ENCODE measurements at places on chromosomes 7 and 10. TPM values are rescaled to one million over a fixed set of nuclear protein-coding genes. Genes with fewer than 3 reads are reported as not detected.

GRCh38 chr7:121395494-121395960 is 581 bp downstream of the FAM3C start:
- DNase-seq = peak; percentile 40

DNA sequence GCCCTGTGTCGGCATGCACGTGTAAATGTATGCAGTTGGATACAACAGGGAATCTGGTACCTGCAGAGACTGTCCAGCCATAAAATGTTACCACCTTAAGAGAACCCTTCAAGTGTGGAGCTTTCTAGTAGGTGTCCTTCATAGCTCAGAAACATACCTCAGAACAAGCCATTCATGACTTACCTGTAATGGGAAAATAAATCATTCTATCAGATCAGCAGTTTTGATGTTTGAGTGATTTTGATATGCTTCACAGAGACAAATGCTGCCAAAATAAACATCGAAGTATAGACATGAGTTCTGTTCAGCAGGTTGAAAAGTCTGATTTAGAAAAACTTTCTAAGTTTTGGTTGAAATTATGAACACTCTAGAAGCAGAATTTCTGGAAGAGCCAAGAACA is 33.5 kb upstream of the UMAD1 start:
- no peak for DNase-seq

DNA sequence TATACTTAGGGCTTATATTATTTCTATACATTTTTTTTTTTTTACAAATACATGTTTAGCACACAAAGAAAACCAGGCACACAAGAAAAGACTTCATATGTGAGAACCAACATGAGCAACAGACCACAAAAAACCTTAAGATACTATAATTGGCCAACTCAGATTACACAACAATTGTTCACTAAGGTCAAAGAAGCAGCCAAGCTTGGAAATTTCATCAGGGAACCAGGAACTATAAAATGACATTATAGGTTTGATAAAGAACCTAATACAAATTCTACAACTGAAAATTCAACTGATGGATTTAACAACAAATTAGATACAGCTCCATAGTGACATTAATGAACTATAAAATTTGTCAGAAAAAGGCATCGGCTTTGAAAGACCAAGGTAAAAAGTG is 4.4 kb upstream of the LUC7L2 start:
- no peak for DNase-seq

GRCh38 chr10:99569961-99570360 is 37.2 kb downstream of the NKX2-3 start:
- no peak for DNase-seq

DNA sequence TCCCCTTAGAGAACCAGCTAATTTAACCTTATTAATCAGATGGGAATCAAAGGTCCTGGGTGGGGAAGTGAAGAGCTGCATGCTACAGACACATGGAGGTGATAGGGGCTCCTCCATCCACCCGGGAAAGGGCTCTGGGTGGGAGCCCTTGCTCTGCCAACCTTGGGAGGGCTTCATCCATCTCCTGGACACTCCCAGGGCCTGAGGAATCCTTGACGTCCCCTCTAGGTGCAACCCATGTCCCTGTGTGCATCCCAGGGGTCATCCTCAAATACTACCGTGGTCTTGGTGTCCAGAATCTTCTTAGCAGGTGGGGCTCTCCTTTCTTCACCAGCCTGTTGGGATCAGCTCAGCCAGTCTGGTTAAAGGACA is 55.4 kb upstream of the IGFBP3 start:
- no peak for DNase-seq

DNA sequence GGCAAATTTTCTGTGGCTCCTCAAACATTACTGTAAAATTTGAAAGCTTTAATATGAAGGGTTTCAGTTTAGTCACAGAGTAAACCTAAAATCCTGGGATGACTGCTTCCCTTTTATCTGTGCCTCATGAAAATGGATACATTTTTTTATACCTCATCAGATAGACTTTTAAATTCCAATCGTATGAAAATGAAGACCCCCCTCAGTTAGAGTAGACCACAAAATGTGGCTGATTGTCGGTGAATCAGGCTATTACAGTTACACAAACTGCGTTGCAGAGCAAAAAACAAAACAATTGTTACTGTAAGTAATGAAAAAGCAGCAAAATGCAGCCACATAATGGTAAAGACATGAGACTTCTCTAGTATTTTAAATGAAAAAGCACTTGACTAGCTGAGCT is 296.2 kb downstream of the CNTNAP2 start:
- no peak for DNase-seq

GRCh38 chr10:13672548-13672947 is 85.8 kb downstream of the PRPF18 start:
- no peak for DNase-seq

GRCh38 chr10:28676326-28676967 is 874 bp upstream of the BAMBI start:
- no peak for DNase-seq

DNA sequence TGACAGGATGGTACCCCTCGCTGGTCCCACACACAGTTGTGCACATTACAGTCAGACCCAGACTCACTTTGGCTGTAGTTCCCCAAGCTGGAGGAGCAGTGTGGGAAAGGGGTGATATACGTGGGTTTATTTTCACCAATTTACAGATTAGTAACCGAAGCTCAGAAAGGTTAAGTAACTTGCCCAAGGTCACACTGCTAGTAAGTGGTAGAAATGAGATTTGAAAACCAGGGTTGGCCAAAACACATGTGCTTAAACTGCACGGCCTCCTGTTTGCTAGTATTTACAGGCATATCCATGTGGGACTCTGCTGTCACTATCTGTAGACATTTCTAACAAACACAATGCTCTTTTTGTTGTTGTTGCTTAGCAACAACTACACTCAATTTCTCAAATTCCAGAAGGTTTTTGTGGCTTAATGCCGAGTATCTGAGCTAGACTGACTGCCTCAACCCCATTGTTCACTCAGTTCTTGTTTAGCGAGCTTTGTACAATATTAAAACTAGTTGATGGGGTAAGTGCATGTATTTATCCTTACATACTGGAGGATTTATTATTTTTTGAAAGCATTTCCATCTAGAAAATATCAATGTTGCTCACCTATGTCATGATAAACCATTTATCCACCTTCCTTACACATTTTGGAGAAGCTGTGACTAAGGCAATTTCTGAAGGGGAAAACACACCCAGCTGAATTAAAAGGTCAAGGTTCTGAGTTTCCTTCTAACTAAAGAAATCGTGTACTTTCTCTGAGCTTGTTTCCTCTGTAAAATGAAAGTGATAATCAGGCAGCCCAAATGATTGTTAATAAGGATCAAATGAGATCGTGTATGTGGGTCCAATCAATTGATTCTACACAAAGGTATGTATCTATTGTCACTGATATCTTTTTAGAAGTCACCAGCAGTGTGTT is 5.3 kb upstream of the TMEM139 start:
- peak; percentile 67 for DNase-seq

GRCh38 chr7:78172933-78173591 is 374.5 kb downstream of the PHTF2 start:
- no peak for DNase-seq

- DNase-seq = no peak
Observed at GRCh38 chr7:7773334-7774309, 55.2 kb upstream of the RPA3 start.

GRCh38 chr7:28483908-28484605 is 71.7 kb downstream of the CREB5 start:
- DNase-seq = no peak

GRCh38 chr7:46589286-46589685 is 668.2 kb upstream of the IGFBP3 start:
- DNase-seq = no peak

DNA sequence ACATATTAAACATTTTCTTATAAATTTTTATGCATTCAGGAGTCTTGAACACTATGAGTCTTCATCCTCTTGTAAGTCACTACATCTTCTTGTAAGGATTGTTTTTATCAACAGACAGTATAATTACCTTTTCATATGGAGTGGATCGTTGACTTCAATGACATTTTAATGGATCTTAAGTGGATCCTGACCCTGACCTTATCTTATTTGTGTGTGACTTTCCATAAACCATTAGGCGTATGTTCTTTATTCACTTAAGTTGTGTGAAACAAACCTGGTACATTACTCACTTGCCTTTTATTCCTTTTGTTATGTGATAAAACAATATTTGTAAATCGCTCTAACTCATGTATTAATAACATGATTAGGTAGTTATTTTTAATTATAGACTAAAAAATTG is 18.5 kb upstream of the SEMA3C start:
- no peak for DNase-seq

DNA sequence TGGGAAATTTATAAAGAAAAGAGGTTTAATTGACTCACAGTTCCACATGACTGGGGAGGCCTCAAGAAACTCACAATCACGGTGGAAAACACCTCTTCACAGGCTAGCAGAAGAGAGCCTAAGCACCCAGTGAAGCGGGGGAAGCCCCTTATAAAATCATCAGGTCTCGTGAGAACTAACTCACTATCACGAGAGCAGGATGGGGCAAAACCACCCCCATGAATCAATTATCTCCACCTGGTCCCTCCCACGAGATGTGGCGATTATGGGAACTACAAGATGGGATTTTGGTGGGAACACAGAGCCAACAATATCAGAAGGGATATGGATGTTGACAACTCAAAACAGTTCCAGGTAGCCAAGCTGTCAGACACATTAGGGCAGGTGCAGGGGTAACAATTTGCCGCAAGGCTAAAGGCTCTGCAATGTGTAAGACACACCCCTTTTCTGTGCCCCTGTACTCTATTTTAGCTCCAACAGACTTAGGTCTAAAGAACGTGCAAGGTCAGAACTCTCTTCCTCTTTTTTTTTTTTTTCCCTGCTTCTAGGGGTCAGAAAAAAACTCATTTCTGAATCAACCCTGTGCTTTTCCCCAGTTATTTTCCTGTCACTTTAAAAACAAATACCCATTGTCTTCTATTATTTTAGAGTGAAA is 30.7 kb upstream of the RBM20 start:
- DNase-seq = no peak

DNA sequence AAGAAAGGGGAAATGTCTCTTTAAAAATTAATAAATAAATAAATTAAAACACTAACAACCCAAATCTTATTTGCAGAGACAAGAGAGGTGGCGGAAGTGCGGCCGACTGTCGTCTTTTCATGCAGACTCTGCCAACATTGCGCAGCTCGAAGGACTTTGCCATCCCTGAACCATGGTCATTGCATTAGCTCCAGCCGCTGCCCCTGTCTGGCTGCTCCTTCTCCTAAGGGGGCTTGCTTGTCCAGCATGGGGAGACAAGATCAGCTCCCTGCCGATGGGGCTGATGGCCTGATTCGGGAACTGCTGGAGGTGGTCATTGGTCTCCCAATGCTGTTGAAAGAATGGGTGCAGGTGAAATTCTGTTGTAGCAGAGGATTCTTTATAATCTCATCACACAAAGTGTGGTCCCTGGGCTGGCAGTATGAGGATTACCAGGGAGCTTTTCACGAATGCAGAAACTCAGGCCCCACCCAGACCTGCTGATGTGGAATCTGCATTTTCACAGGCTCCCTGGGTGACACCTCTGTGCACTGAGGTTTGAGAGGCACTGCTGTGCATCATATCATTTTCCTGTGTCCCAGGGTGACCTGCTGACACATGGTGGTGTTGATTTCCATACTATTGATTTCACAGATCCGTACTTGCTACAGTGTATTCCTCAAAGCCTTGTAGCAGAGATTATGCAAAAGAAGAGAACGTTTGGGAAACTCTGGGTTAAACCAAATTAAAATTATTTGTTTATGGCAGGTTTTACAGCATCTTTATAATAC is 172.4 kb upstream of the ZMIZ1 start:
- no peak for DNase-seq

- DNase-seq = no peak
Observed at GRCh38 chr10:31042670-31043069, 11.0 kb upstream of the ZNF438 start.

Gene GNGT1
- polyA plus RNA-seq = not detected

Gene TCF7L2
- 55.8 TPM for polyA plus RNA-seq

Gene NUTM2B
- polyA plus RNA-seq = 1.6 TPM

Gene TMEM213
- 0.13 TPM for polyA plus RNA-seq

Gene EBF3
- polyA plus RNA-seq = 71.1 TPM

Gene ADCYAP1R1
- 10.5 TPM for polyA plus RNA-seq

Gene TRIP6
- polyA plus RNA-seq = 41.1 TPM

Gene VTI1A
- 14.1 TPM for polyA plus RNA-seq

Gene HOXA5
- 7.0 TPM for polyA plus RNA-seq
